GM23248 (cell line): ENCODE measurements at places on chromosomes 6 and 20.

DNA sequence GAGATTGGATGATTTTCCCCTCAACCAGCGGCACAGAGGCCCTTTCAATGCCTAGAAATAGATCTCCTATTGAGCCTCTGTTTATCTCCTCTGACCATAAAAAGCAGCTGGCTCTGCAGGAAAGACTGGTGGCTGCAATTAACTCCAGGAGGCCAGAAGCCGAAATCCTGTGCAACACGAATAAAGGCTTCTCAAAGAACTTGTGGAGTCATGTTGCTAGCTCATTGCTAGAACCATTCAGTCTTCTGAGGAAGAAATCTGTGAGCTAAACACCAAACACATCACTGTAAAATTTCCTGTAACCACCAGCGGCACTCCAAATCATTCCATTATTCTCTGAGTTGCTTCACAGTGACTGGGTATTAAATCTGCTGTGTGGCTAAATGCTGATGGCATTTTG is 49.1 kb upstream of the TPD52L1 start:
- DNase-seq: peak; percentile 79

DNA sequence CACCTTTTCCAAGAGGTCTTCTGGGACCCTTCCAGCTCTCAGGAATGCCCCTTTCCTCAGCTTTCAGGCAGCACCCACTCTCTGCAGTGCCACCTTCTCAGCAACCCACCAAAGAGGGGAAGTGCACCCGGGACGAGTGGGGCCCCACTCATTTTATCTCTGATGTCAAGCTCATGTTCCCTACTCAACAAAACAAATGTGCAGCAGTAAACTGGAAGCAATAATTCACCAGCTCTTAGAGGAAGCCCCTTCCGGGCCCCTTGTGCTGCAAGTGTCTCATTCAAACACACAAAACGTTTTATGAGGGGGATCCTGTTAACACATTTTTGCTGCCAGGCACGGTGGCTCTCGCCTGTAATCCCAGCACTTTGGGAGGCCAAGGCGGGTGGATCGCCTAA is 13.6 kb downstream of the GFOD1 start:
- DNase-seq: no peak

- DNase-seq: peak; percentile 54
Measured at GRCh38 chr6:152669895-152670294, 27.8 kb upstream of the MYCT1 start.

- DNase-seq: no peak
Measured at GRCh38 chr6:99471638-99472037, 43.6 kb downstream of the USP45 start.

- no peak for DNase-seq
Measured at GRCh38 chr20:19232997-19233794, 20.8 kb downstream of the SLC24A3 start.

DNA sequence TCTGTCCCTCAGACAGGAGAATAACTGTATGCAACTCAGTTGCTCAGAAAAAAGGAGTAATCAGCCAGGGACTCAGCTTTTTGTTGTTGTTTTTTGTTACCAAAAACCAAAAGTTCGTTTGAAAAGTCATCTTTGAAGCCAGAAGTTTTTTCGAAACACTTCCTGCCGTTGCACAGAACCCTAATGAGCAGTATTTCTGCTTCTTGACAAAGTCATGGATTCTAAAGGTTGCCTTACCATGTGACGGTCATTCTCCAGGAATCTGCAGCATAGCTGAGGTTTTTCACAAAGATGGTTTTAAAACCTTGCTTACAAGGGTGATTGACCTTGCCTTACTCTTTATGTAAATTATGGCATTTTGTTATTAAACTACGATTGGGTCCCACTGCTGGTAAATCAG is 1.9 kb downstream of the RAB32 start:
- peak; percentile 77 for DNase-seq

DNA sequence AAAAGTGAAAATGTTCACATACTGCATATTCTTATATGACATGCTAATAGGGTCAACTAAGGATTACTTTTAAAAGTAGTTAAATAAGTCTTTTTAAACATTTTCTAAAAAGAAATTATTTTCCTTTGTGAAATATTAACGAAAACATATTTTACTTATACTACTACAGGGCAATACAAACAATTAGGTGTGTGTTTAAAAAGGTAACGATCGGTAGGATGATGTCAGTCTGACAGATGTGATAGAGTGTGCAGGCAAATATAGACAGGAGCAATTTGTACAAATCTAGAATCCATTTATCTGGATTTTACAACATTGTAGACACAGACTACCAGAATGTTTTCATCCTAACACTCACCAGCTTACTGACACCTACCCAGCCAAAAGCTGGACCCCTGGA is 257.5 kb downstream of the FOXC1 start:
- no peak for DNase-seq

DNA sequence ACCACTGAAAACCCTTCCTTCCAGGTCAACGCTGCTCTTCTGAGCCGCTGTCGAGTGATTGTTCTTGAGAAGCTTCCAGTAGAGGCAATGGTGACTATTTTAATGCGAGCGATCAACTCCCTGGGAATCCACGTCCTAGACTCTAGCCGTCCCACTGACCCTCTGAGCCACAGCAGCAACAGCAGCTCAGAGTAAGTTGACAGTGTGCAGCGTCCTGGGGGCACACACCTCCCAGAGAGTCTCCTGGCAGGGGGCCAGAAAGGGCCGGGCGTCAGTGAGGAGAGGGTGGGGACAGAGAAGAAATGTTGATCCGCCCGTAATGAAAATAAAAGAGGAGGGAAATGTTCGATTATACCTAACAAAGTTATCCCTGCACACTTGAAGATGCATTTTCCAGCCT is 5.0 kb downstream of the WRNIP1 start:
- DNase-seq: no peak

DNA sequence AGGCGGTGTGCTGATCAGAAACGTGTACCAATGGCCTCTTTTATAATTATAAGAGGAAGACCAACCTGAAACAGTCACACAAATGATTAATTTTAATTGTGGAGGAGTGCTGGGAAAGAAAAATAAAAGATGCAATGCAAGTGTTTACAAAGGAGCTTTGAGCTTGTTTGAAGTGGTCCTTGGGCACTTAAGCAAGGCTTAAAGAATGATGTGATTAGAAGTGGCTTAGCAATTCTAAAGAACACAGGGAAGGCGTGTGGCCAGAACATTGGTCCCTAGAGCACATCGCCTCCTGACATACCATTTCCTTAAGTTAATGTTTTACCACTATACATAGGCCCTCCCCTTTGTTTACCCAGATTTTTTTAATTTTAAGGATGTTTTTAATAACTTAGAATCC is 26.1 kb downstream of the PTPN1 start:
- DNase-seq: no peak

DNA sequence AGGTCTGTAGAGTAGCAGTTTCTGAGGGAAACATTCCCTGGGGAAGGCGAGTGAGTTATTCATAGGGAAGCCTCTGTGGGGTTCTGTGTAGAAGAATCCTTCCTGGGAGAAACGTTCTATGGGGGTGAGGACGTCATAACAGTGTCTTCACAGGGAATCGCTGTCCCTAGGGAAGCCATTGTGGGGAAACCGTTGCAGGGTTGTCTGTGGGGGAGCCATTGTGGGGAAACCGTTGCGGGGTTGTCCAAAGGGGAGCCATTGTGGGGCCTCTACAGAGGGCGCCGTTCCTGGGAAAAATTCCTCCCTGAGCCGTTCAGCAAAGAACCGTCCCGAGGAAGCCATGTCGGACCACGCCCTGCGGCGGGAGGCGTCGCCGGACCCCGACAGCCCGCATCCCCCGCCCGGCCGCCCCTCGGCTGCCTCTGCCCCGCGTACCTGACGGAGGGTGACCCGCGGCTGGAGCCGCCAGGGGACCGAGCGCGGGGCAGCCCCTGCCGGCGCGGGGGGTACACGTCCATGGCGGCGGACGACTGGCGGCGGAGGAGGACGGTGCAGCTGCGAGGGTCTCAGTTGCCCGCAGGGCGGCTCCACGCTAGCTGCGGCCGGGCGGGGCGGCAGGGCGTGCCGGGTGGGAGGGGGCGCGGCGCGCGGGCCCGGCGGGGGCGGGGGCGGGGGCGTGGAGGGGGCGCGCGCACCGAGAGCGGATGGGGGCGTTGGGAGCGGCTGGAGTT is at the start of gene DNAAF9:
Gene DNAAF9 (minus strand): TSS at position 630 of the 731 bp plus-strand sequence. CDS start 112 bp downstream, at position 518.
- DNase-seq: peak; percentile 87

- DNase-seq: no peak
Measured at GRCh38 chr20:20836836-20837235, 124.4 kb upstream of the RALGAPA2 start.

- DNase-seq: no peak
Measured at GRCh38 chr6:18078866-18079265, 43.6 kb downstream of the NHLRC1 start.

- DNase-seq: no peak
Measured at GRCh38 chr6:149248693-149249369, 68.7 kb upstream of the TAB2 start.

DNA sequence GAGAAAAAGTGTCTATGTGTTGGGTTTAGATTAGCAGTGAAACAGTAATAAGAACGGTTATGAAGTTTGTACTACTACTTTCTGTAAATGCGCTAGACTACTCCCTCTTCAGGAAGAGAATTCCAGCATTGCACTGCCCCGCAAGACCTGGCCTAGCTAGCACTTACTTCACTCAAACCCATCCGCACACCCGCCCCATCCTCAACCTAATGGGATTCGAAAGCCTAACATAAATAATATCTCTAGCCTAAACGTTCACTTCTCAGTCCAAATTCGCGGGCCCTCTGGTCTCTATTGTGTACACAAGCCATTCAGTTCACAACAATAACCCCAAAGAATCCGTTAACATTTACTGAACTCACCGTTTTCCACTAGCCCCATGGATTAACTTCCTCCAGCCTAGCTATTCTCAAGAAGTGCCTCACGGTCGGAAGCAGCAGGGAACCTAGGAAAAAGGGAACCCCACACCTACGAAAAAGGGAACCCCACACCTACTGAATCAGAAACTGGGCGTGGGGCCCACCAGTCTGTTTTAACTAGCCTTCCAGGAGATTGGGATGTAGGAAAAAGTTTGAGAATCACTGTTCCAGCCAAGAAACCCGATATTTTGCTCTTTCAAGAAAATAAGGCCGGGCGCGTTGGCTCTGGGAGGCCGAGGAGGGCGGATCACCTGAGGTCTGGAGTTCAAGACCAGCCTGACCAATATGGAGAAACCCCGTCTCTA is 45.4 kb upstream of the BTN3A2 start:
- no peak for DNase-seq

DNA sequence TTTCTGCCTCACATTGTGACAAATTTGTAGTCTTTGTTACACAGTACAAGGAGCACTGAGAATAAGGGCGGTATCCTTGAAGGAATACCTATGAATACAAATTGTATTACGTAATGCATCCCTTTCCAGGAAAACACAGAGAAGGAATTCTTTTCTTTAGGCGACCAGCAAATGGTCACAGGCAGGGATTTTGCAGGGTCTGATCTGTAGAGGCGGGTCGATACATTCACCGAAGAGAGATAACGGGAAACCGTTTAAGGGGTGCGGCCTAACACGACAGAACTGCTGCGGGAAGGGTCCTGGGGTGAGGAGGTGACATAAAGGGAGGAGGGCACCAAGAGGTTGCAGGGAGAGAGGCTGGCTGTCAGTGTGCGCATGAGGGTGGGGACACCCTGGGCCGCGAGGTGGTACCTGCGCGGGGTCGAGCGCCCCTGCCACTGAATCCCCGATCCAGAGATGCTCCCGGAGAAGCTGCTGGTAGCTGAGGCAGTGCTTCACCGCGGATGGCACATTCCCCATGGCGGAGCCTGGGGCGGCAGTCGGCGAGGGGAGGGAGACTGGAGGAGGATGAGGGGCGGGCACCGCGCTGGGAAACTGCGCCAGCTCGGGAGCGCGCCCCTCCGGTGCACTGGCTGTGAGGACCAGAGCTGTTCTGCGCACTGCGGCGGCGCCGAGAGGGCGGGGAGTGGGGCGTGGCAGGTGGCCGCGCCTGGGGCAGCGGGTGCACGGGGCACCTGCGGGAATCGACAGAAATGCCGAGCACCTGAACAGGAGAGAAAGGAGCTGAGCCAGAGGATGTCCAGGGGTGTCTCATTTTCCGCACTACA is at the start of gene HMGCLL1:
Gene HMGCLL1 (minus strand): TSS at position 656 of the 827 bp plus-strand sequence. CDS start 137 bp downstream, at position 519.
- no peak for DNase-seq

DNA sequence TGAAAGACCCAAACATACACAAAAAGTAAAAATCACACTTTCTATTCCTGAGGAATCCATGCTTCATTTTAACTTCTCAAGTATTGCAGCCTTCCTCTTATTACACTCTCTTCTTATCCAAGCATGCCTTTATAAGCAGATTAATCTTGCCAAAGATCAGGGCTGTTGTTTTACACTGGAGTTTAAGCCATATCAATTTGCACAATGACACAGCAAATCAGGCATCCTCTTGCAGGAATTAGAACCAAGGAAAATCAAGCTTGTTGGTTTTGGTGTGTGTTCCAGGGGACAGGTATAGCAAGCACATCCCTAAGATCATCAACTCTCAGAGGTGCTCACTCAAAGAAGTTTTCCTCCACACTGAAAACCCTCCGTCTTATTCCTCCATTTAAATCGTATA is 69.5 kb downstream of the CYP39A1 start:
- no peak for DNase-seq

DNA sequence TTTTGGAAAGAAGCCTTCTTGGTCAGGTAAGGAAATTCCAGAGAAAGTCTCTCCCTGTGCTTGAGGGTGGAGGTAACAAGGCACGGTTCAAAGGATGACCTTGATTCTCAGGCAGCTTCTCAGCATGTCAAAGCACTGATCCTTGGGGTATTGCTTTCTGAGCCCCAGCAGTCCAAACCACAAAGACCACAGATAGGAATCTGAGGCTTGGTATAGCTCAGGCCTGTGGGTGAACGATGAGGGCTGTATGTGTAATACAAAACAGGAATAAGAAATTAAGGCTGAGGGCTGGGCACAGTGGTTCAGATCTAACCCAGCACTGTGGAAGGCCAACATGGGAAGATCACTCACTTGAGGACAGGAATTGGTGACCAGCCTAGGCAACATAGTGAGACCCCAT is 70.2 kb upstream of the SLC22A1 start:
- no peak for DNase-seq

GRCh38 chr20:54207743-54208547 is at the start of gene PFDN4:
Gene PFDN4 (plus strand): TSS chr20:54208087. CDS start chr20:54208101, 14 bp downstream.
- peak; percentile 94 for DNase-seq

GRCh38 chr6:116144605-116145004 is 18.7 kb upstream of the COL10A1 start:
- peak; percentile 73 for DNase-seq

DNA sequence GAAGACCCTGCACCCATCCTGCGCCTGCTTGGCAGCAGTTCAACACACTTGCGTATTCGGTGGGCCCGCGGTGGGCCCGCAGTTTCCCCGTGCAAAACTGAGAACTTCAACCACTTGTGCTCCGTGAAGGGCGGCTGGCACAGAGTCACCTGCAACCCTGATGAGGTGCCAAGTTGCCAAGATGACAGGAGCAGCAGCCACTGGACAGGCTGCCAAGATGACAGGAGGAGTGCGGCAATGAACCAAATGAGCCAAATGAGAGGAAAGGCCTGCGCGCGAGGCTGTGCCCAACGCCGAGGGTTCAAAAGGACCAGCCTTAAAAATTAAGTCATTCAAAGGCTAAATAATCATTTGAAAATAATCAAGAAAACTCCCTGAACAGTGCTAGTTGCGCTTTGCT is 20.1 kb downstream of the DIDO1 start:
- DNase-seq: no peak

- no peak for DNase-seq
Measured at GRCh38 chr6:97123652-97124051, 159.4 kb downstream of the MMS22L start.

- DNase-seq: peak; percentile 19
Measured at GRCh38 chr6:20188630-20189075, 23.6 kb downstream of the MBOAT1 start.
